Stomach (tissue), 19 donors: ENCODE measurements at places on chromosomes 2 and 18.

- DNase-seq, result no peak
Observed at GRCh38 chr18:26521617-26522016, 26.7 kb downstream of the KCTD1 start.

DNA sequence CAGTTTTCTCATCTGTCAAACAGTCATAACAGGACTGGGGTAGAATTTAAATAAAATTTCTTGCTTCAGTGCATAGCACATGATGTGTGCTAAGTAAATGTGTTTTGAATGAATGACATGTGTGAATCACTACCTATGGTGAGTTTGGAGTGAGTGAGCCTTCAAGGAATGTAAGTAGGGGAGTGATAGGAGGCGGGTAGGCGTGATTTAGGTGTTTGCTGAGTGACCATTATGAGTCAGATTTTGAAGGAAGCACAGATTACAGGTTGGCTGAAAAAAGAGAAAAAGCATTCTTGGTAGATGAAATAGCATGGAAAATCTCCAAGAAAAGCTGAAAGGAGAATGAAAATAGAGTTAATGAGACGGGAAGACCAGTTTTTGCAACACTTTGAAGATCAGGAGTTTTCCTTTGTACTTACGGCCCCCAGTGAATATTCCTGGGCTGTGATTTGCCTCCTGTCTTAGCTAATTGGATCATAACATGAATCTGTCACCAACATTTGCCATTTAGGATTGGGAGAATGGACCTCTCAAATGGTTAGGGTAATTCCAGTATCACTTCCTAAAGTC is 136.9 kb upstream of the GATA6 start:
- DNase-seq, result peak; percentile 48

DNA sequence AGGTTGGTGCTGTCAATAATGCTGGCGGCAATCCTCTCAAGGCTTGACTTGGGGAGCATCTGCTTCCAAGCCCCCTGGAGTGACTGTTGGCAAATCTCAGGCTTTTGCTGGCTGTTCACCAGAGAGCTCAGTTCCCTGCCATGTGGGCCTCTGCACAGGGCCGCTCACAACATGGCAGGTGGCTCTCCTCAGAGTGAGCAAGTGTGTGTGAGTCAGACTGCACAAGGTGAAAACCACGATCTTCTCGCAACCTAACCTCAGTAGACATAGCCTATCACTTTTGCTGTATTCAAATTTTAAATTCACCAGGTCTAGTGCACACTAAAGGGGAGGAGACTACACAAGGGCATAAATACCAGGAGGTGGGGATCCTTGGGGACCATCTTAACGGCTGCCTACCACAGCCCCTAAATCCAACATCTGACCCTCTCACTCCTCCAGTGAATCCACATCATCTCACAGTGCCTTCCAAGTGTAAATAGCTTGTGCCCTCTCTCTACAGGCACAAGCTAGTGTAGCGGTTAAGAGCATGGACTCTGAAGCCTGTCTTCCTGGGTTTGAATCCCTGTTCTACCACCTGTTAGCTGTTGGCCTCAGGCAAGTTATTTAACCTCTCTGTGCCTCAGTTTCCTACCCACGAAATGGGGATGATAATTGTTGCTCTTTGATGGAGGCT is 187.7 kb upstream of the CXCR4 start:
- DNase-seq, result peak; percentile 26

DNA sequence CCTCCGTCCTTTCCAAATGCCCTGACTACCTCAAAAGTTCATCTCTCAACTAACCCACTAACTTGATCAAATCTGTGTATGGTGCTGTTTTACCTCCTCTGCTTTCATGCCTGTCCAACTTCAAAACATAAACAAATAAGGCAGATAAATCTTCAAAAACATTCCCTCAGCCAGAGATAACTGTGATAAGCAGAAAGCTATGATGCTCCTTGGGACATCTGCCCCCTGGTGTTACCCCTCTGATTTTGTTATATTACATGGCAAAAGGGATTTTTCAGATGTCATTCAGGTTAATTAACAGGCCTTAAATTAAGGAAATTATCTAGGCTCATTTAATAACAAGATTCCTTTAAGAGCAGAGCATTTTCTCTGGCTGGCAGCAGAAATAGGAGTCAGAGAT is 810.8 kb upstream of the CHAC2 start:
- no peak for DNase-seq

DNA sequence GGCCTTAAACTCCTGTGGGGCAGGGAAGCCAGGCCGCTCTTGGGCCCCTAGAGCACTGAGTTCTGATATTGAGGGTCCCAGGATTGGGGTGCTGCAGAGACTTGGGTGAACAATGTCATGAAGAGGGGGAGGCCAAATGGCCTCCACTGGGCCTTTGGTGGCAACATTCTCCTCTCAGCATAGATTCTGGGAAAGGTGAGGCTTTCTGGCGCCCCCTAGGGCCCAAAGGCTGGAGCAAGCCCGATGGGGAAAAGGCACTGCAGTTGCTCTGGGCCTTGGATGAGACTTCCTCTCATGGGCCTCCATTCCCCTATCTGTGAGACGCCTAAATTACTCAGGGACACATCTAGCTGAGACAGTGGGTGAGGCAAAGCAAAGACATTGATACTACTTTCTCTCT is 84.8 kb downstream of the ACAA2 start:
- peak; percentile 34 for DNase-seq

DNA sequence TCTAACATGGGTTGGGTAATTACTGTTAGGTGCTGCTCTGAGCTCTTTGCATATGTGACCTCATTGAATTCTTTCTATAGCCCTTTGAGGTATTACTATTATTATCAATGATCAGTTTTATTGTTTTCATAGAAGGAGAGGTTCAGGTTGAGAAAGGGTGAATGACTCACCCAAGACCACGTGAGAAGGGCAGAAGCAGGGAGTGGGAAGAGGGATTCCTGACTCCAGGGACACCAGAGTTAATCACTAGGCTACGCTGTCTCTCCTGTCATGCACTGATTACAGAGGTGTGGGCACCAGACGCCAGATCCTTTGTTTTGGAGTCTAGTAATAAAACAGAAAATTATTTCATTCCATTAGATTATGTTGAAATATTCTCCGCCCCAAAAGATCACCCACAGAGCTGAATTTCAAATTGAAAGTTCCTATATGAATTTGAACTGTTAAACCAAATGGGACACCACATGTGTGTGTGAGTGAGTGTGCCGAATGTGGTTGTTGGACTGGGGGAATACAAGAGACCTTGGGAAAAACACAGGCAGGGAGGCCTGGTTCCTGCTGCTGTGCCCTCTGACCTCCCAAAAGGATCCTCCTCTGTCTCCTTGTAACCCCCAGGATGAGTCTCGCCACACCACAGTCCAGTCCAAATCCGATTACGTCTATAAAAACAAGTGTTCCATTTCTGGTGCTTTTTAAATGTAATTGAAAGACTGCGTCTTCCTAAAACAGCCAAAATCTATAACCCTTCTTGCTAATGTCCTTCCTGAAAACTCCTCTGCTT is 215.4 kb downstream of the ZNF521 start:
- DNase-seq, result no peak
